NCI-H524 treated with DMSO at 0.1 percent for 48 hours (cell line): ENCODE measurements at places on chromosomes 7 and 10.

DNA sequence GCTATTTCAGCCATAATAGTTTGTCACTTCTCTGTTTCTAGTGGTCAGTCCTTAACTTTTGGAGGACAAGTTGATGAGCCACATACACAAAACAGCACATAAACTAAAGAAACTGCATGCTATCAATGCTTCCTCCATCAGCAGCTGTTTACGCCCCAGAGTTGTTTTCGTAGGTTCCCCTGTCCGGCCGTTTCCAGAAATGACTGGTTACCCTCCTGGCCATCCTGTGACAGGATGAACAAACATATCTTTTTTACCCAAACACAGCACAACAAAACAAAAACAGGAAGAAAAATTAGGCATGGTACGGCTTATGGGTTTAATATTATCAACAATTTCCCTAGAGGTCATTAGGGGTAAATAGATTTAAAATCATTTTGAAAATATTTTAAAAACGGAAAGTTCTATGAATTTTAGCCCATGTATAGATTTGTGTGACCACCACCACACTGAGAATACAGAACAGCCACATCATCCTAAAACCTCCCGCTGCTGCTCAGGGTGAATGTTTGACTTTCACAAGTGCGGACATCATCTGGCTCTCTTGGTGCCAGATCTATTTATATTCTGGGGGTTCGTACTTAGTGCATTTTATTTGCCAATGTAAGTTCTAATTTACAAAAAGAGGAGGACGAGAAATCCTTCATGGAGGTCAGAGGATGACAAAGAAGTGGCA, 74.8 kb downstream of the HIPK2 start:
- DNase-seq, result no peak

DNA sequence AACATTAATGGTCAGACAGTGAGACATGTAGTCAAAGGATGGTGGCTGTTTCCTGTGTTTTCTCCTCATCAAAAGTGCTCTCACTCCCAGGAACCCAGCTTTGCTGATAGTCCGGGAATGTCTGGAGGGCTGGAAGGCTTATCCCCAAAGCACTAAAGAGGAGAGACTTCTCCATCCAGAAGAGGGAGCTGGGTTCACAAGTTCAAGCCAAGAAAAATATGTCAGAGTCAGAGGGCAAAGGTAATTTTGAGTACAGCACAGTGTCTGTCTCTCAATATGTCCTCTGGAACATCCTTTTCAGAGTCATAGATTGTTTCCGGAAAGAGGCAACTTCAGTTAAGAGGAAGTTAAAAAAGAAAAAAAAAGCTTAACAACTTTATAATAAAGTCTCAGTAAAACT, 281.5 kb upstream of the PHYHIPL start:
- no peak for DNase-seq

DNA sequence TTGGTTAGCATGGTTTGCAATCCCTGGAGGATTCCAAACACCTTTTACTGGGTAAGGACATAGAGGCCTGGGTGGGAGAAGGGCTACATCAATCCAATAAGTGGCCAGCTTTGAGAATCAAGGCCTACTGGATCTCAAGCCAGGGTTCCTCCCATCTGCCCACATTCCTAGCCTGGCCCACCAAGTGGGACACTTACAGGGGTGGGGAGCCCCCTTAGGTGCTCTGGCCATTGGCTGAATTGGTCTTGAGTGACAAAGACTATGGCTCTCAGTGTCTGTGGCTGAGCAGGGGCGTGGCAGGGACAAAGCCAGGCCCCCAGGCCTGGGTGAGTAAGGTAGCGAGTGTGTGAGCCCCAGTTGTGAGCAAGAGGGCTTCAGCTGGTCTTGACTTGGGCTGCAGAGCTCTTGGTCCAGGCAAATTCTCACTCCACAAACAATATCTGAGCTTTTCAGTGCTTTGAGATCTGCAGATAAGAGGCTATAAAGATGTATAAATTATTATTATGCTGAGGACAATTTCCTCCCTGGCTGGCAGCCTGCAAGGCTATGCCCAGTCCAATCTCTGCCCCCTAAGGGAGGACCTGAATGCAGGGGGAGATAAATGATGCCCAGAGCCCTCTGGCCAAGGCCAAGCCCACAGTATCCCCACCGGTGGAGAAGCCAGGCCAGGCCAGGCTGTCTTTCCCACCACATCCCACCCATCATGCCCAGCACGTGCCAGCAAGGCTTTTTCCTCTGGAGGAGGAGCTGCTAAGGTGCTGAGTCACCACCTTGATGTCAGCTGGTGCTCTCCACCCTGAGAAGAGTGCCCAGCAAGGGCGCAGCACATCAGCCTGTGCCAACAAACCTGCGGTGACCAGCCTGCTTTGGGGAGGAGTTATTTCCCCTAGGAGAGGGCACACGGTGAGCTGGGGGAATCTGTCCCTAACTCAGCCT, 80.7 kb upstream of the DUSP5 start:
- DNase-seq, result no peak

- DNase-seq, result no peak
Measured at GRCh38 chr10:32239769-32240168, 107.2 kb downstream of the EPC1 start.

DNA sequence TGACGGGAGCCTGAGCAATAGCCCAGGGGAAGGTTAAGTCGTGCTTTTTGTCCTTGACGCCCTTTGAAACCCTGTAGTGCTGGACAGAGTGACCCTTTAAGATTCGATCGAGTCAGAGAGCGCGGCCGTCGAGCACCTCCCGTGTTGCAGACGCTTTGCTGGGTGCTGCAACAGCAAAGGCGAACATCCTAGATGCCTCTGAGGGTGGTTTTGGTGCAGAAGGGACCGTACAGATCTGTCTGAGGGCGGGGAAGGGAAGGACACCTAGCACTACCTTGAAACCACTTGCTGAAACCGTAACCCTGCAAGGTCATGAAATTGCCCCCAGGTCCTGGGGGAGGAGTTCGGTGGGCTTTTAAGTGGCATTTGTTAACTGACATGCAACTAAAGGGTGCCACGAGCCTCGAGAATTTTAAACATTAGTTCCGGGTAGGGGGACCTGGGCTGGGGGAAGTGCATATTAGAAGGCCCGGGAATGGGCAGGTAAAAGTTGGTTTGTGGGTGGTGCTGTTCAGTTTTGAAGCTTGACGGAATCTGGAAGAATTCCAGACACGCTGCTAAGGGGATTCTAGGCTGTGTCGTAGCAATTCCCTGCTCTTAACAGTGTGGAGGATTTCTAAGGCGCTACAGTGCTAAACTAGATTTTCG, 786 bp downstream of the ATP5F1C start:
- DNase-seq, result no peak

GRCh38 chr10:45404087-45404769, 30.2 kb downstream of the ALOX5 start:
- no peak for DNase-seq

DNA sequence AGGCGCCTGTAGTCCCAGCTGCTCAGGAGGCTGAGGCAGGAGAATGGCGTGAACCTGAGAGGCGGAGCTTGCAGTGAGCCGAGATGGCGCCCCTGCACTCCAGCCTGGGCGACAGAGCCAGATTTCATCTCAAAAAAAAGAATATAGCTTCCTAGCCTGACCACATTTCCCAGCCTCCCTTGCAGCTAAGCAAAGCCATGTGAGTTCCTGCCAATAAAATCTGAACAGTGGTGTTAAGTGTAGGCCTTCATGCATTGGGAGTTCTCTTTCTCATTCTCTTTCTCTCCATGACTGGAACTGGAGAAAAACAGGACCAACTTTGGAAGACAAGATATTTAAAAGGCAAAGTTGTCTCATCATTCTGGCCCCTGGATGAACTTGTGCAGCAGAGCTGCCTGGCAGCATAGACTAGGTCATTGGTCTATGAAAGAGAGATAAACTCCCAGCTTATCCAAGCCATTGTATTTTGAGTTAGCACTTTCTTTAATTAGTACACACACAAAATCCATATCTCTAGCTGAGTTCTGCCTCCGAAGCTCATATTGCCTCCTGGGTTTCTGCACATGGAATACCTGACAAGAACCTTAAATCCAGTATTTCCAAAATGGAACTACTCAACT, 60.8 kb downstream of the TSPAN12 start:
- DNase-seq, result no peak

DNA sequence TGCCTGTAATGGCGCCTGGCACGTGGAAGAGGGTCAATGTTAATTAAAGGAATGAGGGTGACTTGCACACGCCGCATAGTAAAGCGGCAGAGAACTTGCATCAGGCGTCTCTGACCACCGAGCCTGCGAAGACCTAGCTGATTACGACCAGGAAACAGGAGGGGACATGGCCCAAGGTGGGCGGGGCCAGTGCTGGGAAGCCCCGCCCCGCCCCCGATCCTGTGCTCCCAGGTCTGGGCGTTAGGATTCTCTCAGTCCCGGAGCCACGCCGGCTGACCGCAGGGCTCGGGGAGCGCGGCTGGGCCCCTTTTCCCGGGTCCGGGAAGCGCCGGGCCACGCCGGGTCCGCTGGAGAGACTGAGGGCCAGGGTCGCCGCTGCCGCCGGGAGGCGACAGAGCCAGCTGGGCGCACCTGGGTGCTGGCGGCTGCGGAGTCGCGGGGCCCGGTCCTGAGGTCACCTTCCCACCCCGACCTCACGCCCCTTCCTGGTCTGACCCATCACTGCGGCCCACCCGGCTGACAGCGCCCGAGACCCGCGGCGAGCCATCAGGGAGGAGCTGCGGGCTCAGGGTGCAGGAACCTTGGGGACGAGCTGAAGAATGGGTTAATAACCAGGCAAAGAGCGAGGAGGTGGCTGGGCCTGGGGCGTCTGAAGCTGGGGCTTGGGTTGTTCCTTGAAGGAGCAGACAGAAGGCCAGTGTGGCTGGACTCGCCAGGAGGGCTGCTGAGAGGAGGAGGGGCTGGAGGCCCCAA, 23.0 kb upstream of the GRID1 start:
- DNase-seq, result no peak

GRCh38 chr10:69392481-69393000, 24.2 kb downstream of the TACR2 start:
- DNase-seq, result no peak

GRCh38 chr10:119323085-119324016, 116.0 kb downstream of the GRK5 start:
- no peak for DNase-seq

DNA sequence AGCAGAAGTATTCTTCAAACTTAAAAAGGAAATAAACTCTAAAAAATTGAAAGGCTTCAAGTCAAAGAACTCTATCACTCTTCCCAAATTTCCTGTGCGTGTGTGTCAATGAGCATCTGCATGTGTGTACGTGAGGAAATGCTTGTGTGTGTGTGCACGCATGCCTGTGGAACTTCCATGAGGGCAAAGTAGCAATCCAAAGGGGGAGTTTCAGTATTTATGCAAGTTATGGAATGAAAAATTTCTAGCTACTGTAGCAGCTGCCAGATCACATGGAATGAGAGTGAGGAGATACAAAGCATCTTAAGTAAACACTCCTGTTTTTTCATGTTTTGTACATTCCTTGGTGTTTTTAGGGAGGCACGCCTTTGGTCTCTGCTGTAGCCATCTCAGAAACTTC, 152.6 kb downstream of the RAPGEF5 start:
- no peak for DNase-seq

DNA sequence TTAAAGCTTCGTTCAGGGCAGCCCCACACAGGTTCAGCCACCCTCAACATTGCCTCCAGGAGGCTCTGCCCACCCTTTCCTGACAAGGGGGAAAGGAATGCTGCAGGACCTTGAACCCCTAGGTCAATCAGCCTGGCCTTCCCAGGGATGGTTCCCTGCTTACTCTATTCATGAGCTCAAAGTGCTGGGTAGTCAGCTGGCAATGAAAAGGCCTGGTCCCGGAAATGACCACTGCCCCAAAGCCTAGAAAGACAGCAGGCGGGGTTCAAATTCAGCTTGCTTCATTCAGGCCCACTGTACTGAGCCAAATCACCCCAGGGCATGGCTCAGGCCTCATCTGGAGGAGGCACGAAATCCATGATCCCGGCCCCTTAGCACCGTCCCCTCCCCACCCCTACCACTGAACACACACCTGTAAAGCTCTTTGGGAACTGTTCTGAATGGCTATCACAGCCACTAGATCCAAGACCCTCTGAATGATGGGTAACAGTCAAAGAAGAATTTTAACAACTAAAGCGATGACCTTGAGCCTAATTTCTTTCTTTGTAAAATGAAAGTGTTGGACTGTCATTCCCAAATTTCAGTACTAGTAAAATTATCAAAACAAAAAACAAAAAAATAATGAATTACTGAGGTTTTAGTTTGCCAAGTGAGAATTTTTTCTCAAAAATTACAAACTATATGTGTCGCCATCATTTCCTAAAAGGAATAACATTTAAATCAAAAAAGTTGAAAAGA, 1.0 kb downstream of the URGCP start:
- DNase-seq, result no peak

GRCh38 chr7:16356301-16356958, 64.9 kb downstream of the CRPPA start:
- DNase-seq, result no peak

DNA sequence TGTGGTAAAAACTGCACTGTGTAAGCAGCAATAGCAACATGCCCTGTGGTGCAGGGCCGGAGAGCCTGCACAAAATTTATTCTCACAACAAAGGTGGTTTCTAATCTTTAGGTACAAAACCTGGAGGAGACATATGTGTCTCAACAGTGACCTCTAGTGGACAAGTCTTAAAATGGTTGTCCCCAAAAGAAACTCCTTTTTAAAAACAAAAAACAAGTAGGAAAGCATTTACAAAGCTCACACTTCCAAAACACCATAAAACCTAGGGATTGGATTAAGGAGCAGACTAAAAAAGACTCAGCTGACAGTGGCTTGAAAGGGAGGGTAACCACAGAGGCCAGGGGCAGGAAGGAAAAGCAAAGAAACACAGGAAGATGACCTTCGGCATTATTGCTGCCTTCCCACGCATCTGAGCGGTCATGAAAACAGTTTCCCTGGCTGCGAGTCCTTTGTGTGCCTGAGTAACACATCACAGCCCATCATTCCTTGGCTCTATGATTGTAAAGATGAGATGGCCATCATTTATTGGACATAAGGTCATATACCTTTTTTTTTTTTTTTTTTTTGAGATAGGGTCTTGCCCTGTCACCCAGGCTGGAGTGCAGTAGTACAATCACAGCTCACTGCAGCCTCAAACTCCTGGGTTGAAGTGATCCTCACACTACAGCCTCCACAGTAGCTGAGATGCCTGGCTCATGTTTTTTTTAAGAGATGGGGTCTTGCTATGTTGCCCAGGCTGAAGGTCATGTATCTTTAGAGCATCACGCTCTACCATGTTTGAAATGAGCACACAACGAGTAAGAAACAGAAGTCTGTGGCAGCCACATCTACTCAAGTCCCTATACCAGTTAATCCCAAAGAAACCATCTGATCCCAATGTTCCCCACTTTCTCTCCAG, 39.5 kb downstream of the RSU1 start:
- no peak for DNase-seq

DNA sequence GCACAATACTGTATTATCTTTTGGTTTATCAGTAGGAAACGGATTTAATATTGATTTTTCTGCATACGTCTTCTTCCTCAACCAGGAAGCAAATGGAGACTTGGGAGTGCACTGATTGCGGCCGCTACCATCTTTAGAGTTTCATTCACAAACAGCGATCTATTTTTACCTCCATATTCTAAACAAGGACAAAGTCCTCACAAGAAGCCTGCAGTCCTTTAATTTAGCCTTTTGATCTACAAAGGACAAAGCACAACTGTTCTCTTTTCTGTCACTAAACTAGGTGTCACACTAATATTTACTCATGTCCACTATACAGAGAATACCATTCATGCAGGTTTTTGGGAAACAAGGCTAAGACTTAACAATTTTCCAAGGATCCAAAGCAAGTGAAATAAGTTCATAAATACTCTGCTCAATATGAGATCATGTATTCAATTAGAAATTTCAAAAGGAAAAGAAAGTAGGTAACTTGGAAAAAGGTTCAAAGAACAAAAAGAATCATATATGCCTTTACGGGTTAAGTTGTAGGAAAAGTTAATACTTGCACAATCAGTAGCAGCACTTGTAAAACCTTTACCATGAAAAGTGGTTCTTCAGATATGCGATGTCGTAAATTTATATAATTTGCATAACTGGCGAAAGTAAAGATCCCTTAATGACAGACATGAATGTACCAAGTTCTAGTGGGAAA, 92.1 kb downstream of the UPF2 start:
- no peak for DNase-seq
